ENCODE measurements at places on chromosomes 5 and 9.
A peak's percentile ranks its signal among the peaks of the same experiment; 100 is the strongest.

- DNase-seq, result no peak
Measured at GRCh38 chr5:91302305-91302704, 80.8 kb downstream of the ARRDC3 start.

DNA sequence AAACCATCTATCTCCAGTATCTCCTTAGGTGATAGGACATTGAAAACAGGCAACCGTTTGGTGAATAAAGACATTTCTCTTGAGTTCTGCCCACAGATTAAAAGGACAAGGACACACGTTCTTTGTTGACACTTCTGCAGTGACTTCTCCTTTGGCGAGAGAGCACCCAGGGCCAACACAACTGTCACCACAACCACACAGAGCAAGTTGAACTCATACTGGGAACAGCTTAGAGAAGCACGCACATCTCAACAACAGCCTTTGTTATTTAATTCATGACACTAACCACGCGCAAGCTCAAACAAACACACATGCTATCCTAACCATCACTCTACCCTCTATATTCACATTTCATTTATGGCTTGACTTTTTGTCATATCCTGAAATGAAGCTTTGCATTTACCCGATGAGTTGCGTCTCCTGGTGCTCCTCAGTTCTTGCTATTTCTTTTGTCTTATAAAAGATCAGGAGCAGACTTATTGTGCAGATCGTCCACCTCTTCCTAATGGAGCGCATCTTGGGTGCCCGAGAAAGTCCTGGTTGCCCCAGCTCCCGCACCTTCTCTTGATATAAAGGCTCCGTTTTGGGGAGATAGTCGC, 543 bp downstream of the ST8SIA4 start:
- DNase-seq, result no peak

DNA sequence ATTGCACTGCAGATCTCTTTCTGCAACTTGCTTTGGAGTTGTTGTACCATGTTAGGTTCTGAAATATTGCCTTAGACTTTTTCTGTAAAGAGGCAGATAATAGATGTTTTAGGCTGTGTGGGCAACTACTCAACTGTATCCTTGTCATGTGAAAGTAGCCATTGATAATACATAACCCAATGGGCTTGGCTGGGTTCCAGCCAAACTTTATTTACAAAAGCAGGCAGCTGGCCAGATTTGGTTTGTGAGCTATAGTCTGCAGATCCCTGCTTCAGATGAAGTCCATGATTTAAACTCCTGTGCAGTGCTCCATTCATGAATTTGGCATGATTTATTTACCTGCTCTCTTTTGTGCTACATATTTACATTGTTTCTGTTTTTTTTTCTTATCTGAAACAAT, 300.4 kb downstream of the IRX2 start:
- DNase-seq, result no peak

DNA sequence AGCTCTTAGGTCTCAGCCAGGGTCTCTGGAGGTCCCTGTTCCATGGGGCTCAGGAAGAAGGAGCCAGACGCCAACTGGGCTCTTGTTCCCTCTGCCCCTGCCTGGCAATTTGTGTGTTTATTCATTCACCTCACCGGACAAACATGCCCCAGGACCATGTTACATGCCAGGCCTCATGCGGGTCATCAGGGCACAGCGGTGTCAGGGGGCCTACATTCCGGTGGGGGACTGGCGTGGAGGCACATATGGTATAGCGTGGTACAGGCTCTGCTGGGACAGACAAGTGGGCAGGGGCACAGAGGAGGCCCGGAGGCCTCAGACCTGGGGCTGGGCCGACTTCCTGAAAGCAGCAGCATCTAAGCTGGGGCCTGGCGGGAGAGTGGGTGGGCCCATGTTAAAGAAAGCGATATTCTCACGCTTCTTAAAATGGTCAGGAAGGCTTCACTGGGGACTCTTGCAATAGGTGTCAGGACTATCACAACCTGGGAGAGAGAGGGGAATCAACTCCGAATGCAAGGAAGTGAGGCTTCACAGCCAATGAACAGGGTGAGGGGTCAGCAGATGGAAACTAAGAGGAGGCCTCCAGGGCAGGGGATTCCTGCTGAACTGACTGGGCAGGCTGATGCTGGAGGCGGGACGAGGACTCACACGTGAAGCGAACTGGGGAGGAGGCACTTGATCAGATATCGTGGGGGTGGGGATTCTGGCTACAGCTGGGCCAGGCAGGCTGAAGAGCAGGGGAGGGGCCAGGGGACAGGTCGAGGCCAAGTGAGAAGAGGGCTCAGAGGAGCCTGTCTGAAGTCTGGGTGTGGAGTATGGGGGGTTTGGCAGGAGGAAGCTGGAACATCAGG, 41.9 kb downstream of the NCS1 start:
- DNase-seq, result no peak

- DNase-seq, result no peak
Measured at GRCh38 chr5:116409591-116410296, 164.9 kb downstream of the SEMA6A start.

DNA sequence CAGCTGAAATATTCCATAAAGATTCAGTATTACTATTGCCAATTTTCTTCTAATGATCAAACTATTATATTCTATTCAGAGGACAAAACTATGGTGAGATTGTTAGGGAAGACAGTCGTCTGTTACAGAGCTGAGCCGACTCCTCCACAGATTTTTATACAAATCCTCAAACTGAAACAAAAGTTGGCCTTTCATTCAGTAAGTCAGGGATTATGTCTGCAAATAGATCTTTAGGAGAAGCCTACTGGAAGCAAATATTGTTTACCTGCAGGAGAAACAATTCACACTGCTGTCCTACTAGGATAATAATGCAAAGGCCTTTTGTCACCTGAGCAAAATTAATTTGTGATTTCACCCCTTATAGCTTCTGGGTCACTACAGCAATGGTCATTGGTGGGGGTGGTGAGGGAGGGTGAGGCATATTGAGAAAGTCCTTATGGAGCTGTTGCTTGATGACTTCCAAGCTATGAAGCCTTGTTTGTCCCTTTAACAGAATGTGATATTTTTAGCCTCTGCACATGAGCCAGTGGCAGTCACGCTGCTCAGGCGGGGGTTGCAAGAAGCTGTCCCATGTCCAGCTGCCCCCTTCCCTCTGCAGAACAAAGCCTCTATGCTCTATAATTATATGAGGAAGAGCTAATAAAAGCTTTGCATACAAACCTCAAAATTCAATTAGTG, 200.5 kb upstream of the KLF9 start:
- DNase-seq, result no peak

- DNase-seq, result no peak
Measured at GRCh38 chr5:81842795-81843398, 92.0 kb upstream of the SSBP2 start.

DNA sequence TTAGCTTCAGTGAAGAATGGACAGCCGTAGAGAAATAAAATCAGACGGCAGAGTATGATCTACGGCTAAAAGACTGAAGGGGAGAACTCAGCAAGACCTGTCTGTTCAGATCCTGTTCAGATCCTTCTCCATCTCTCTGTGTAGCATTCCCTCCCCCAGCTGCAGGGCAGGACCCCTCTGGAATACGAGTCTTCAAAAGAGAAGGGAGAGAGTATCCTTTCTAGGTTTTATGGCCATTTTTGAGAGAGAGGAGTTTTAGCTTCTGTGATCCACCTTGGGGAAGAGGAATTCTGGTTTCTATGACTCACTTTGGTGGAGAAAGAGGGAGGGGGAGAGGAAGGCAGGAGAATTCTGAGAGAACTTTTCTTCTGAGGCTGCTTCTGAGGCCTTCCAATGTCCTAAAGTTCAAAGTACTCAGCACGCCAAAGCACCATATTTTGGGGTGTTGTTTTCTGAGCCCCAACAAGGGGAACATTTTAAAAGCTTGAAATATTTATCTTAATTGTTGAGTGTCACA, 194.4 kb upstream of the TLE4 start:
- DNase-seq, result no peak

- DNase-seq, result no peak
Measured at GRCh38 chr9:133516256-133516960, 8.4 kb downstream of the MYMK start.

- DNase-seq, result no peak
Measured at GRCh38 chr9:131473198-131473885, 29.4 kb upstream of the POMT1 start.

DNA sequence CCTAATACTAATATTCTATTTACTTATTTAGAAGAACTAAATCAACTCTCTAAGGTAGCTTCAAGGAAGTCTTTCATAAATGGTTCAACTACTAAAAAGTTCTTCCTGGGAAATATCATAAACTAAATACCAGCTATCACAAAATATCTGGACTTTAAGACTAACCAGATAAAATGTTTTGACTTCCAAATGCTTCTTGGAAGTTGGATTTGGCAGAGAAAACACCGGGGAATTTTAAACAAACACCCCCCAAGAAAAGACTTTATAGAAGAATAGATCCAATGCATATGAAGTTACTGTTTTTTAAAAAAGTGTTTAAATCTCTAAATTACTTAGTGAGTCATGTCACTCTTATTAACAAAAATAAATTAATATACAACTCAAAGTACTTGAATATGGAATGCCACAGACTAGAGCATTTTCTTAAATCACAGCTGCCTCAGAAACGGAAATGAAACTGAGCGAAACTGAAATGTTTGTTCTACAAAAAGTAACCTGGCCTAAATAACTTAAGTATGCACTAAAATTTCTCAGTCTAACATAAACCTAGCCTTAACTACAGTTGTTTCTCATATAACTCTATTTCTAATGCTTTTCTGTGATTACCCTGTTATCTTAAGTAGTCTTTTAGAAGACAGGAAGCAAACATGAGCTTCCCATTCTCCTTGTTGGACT, 6.8 kb downstream of the ABCA1 start:
- no peak for DNase-seq

- DNase-seq, result no peak
Measured at GRCh38 chr5:157342822-157343402, 77.0 kb downstream of the CYFIP2 start.

GRCh38 chr5:156460471-156460870, 133.5 kb downstream of the SGCD start:
- DNase-seq, result no peak

- no peak for DNase-seq
Measured at GRCh38 chr5:15021266-15022046, 149.9 kb upstream of the ANKH start.

- no peak for DNase-seq
Measured at GRCh38 chr5:124053340-124053739, 541.4 kb downstream of the CSNK1G3 start.

GRCh38 chr9:111352545-111352944, 22.5 kb upstream of the OR2K2 start:
- DNase-seq, result no peak

GRCh38 chr5:141650851-141651727, at the start of gene FCHSD1:
Gene FCHSD1 (minus strand): TSS chr5:141651418. CDS start chr5:141651368, 50 bp downstream.
- DNase-seq, result no peak

- DNase-seq, result peak; percentile 17
Measured at GRCh38 chr9:133995012-133995896, 3.1 kb upstream of the VAV2 start.

GRCh38 chr9:73684601-73685000, 532.9 kb downstream of the ANXA1 start:
- no peak for DNase-seq

DNA sequence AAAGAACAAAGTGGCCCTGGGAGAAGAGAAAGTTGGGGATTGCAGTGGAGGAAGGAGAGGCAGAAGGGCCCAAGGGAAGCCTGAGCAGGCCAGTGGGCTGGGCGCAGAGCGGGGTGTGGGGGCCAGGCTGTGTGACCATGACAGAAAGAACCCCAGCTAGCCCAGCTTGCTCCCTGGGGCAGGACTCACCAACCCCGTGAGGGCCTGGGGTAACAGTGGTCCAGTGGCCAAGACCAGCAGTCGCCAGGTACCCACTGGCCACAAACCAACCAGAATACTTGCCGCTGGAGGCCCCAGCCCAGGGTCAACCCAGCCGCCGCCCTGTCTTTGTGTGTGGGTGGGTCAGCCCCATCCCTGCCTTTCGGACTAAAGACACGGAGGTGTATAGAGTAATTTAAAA, 146.5 kb downstream of the CACNA1B start:
- no peak for DNase-seq

DNA sequence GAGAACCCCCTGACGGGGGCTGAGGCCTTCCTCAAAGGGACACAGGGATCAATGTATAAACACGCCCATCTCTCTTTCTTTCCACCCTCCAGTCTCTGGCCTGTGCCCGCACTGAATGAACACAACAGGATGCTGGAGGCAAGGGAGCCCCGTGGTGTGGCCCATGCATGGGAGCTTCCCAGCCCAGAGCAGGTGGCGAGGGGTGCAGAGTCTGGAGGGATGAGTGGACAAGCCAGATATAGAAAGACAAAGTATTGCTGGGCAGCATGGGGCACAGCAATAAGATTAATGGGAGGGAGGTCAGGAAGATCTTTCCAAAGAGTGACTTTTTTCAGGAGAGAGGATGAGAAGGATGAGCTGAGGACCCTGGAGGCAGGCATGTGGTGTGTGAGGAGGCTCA, 103.7 kb downstream of the C5orf15 start:
- DNase-seq, result no peak

GRCh38 chr9:4106081-4106759, 193.6 kb downstream of the GLIS3 start:
- no peak for DNase-seq

- no peak for DNase-seq
Measured at GRCh38 chr5:95738072-95738471, 6.9 kb downstream of the RHOBTB3 start.

- no peak for DNase-seq
Measured at GRCh38 chr9:108377881-108378280, 477.9 kb downstream of the ACTL7B start.

DNA sequence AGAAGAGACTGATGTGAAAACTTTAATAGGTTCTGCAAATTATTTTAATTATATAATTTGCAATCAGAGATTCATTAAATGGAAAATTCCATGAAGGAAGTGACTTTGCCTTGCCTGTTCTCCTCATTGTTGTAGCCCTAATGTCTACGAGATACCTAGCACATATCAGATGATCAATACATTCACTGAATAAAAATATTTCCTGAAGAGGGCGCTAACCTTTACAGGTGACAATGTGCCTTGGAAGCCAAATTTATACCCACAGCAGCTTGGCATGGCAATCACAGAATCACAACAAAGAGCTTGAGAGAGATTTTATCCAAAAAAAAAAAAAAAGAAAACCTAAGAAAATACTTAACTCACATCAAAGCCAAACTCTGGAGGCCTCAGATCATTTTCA, 17.4 kb downstream of the HAUS6 start:
- no peak for DNase-seq

DNA sequence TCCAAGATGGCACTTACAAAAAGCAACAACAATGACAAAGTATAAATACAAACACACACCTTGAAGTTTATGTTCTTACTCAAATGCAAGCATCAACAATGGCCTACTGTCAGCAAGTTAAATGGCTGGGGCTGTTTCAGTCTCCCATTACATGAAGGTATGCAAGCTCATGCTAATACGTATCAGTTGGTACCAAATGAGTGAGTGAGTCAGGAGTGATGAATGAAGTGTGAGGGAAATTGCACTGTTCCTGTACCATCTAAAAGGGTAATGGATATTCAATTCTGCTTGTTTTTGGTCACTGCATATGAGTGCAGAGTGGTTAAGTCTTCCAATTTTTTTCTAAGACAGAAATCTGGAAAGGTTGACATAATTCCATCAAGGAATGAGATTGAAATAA, 964.9 kb downstream of the MAT2B start:
- no peak for DNase-seq

GRCh38 chr9:38700695-38701094, 19.2 kb downstream of the FAM240B start:
- no peak for DNase-seq
